ENCODE measurements at places on chromosomes 5 and 9.

GRCh38 chr9:36742264-36742663 is 169.6 kb downstream of the MELK start:
- DNase-seq = no peak

- no peak for DNase-seq
These were observed 207.1 kb downstream of the VPS13A start for GRCh38 chr9:77384406-77384805.

DNA sequence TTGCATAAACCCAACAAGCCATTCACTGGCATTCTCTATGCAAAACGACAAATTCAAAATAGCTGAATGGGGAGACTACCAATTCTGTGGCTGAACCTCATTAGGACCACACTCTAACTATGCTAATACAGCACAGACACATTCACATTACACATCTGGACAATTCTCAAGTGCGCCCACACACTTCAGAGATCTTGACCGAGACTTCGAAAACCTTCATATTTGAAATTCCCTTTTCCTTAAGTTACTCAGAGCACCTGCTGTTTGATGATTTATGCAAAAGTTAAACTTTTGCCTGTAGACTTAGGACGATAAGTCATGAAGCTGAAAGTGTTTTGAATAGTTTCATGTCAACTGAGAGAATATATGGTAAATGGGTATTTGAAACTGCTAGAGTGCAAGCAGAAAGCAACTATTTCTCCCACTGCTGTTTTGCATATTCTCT is 111.9 kb downstream of the FBN2 start:
- no peak for DNase-seq

GRCh38 chr9:109381011-109381729 is 60.3 kb upstream of the EPB41L4B start:
- no peak for DNase-seq

DNA sequence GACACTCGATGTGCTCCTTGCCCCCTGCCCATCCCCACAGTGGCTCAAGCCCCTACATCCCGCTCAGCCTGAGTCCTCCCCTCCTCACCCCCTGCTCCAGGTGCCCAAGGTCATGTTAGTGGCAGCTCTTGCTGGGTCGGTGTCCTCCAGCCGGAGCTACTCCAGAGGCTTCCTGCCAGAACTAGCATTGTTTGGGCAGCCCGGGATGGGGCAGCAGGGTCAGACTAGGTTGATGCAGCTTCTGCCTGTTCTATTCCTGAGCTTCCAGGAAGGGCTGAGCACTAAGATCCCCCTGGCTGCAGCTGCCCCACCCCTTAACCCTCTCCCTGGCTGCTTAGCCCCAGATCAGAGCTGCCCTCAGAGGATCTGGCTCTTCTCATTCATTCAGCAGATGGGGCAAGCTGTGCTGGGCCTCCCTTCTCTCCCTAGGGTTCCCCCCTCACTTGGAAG is 671 bp downstream of the RGS14 start:
- peak; percentile 63 for DNase-seq

DNA sequence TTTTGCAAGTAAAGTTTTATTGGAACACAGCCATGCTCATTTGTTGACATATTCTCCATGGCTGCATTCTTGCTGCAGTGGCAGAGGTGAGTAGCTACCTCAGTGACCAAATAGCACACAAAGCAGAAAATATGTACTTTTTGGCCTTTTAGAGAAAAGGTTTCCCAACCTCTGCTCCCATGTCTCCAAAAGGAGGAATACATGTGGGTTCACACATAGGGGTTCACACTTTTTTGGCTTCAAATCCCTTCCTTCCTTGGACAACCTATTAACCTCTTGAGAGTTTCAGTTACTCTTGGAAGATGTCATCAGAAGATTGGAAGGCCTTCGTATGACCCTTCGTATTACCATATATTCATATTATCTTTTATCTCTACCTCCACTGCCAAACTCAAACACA is 285.1 kb upstream of the TUT7 start:
- DNase-seq = no peak

- DNase-seq = no peak
These were observed 44.9 kb downstream of the SHB start for GRCh38 chr9:38024036-38024681.

DNA sequence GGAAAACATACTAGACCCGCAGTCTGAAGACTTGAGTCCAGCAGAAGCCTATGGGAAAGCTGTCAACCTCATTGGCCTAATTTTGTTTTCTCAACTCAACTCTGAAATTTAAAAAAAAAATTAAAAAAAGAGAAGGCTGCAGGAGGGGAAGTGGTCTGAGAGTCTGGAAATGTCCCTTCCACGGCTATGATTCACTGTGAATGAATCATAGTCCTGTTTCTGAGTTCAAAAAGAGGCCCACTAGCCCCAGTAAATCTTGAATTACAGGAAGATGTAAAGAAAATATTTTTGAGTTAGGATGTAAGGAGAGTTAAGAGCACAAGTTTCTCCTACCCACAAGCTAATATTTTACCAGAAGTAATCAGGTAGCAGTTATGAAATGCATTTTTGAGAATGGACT is 565.5 kb upstream of the DMAC1 start:
- DNase-seq = no peak

- no peak for DNase-seq
These were observed 40.8 kb downstream of the SNX18 start for GRCh38 chr5:54558362-54558761.

- DNase-seq = no peak
These were observed 38.6 kb downstream of the MRPS30 start for GRCh38 chr5:44847206-44847852.

DNA sequence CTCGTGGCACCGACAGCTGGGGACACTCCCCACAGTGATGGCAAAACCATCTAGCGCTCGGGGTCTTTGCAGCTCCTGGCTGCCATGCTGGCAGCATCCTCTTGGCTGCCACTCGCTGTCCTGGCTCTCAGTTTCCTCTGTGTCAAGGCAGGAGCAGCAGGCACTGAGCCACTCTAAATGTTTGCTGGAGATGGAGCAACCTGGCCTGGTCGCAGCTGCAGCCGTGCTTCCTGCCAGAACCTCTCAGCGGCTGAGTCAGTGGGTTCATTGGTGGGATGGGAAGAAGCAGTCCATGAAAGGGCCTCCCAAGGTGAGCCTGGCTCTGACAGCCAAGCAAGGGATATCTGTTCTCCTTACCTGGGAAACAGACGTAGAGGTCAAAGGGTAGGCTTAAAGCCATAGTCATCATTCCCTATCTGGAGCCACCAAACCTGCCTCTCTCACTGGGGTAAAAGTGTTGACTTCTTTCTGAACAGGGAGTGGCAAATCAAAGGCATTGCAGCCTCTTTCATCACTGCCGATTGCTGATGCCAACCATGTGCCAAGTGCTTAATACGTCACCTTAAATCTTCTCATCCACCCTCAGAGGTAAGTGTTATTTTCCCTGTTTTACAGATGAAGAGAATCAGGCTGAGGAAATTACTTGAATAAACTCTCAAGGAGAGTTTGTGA is 304.8 kb upstream of the ZNF462 start:
- no peak for DNase-seq

DNA sequence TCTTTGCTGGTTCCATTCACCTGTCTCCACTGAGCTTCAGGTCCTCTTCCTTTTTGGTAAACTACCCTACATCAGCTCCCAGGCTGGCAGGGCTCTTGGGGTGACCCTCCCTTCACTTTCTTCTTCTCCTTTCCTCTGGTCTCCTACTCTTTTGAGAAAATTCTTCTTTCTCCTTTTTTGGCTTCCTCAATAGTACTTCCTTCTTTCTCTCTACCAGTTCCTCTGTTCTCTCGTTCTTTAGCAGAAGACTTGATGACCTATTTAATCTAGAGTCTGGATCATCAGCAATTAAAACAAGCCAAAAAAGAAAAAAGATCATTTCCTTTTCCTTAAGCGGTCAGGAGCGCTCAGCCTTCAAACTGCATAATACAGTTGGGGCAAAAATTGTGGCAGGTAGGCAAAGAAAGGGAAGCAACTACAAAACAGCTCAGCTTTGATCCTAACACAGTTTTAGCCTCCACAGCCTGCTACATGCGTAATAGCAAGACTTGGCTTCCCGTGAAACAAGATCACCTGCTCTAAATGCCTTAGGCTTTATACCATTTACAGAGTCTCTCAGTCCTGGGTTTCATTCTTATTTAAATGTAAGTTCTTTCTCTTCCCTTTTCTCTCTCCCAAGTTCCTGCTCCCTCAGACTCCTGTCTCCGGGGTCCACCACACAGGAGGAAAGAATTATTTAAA is 14.0 kb upstream of the GSN start:
- DNase-seq = no peak

GRCh38 chr9:2727374-2727773 is 10.1 kb downstream of the KCNV2 start:
- DNase-seq = peak; percentile 79

DNA sequence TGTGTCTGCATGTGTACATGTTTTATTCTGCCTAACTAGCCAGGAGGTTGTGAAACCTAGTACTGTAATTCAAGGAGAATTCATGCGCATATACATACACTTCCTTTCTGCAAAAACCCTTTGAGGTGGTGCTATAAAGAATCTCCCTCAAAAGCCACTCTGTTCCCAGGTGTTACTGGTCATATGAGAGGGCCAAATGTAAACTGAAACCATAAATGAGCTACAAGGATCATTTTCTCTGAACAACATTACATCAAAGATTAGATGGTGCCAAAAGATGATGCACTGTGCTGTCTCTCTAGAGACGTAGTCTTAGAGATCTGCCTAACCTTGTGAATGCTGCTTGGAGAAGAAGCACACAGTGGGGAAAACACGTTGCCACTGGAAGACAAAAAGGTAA is 15.7 kb downstream of the NREP start:
- DNase-seq = no peak

- no peak for DNase-seq
These were observed 10.0 kb upstream of the KIF12 start for GRCh38 chr9:114109124-114109523.

GRCh38 chr9:72843520-72844439 is 109.1 kb downstream of the ALDH1A1 start:
- peak; percentile 19 for DNase-seq

GRCh38 chr9:81724242-81724889 is 35.0 kb upstream of the TLE1 start:
- no peak for DNase-seq

DNA sequence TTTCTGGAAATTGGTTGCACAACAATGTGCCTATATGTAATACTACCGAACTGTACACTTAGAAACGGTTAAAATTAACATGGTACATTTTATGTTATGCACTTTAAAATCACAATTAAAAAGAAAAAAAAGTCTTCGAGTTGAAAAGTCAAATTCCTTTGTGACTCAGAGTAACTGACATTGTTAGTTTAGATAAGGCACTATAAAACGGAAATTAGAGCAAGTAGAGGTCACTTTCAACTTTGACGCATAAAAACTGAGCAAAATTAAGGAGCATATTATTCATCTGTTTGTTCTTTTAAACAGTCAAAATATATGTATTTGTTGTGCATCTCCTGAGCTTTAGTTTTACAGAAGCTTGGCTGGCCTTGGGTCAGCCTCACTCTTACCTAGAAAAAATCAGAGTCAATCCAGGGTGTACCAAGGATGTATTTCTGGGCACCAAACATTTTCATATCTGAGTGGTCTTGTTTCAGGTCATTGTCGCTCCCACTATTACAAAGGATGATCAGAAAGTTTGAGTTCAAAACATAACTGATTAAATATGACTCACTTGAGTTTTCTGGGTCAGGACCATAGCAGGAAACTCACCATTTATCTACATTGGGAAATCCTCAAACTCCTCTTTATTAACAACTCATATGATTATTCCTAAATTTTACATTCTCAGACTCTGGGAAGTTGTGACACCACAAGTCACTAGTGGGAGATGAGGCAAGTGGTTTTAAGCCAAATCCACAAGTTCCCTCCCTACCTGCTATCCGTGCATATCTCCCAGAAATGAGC is 160.6 kb downstream of the CCDC192 start:
- DNase-seq = no peak

DNA sequence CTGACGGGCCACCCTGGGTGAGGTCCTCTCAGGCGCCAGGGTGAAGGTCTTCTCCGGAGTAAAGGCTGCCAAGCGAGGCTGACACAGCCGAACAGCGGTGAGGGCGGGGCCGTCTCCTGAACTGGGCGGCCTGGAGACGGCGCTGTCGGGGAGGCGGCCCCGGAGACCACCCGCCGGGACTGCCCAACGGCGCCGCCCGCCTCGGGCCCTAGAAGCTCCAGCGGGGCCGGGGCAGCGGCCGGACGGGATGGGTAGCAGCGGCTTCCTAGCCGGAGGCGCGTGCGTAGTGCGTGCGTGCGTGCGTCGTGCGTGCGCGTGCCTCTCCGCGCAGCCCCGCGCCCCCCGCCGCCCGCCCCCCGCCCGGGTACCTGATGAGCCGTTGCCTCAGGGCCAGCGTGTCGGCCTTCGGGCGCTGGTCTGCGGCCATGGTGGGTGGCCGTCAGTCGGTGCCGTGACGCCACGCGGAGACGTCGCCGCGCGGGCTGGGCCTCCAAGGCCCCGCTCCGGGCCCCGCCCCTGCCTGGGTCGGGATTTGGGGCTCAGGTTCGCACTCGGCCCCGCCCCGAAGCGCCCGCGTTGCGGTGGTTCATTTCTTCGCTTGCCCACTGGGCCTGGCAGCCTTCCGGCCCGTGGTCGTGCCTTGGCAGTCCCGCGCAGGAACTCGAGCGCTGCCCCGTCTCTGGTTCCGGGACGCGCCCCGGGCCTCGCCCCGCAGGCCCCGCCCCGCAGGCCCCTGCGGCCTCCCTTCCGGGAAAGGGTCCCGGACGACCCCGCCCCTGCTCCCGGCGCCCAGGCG is at the start of gene PHYKPL:
Gene PHYKPL (minus strand): TSS at position 679 of the 796 bp plus-strand sequence. CDS start 252 bp downstream, at position 427.
- DNase-seq = peak; percentile 83

DNA sequence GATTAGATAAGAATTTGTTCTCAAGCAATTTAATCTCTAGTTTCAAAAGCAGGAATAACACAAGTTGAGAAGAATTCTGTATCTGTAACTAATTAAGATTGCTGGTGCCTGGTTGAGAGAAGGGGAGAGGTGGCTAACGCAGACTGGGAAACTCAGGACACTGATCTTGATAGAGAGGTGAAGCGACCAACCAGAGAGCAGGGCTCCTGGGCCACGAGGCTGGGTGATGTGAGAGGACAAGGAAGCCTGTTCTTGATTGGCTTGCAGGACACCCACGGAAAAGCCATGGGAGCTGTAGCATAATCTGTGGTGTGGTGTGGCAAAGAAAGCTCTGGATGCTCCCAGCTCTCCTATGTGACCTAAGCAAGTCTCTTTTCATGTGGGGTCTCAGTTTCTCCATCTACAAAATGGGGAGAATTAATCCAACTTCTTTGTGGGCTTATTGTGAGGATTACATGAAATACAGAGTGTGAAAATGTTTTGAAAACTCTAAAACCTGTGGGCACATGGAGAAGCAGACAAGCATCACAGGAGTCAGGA is 594.1 kb upstream of the BRINP1 start:
- DNase-seq = no peak

DNA sequence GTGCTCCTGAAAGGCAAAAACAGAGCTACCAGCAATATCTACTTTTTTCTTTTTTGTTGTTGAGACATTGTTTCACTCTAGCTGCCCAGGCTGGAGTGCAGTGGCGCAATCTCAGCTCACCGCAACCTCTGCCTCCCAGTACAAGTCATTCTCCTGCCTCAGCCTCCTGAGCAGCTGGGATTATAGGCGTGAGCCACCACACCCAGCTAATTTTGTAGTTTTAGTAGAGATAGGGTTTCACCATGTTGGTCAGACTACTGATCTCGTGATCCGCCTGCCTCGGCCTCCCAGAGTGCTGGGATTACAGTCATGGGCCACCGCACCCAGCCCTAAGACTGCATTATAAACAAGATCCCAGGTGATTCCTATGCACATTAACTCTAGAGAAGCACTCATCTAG is 17.0 kb downstream of the PLPP1 start:
- no peak for DNase-seq

- DNase-seq = peak; percentile 48
These were observed 116.1 kb upstream of the RASA1 start for GRCh38 chr5:87151547-87151946.

All from hematopoietic multipotent progenitor cell treated with erythropoietin and hydrocortisone succinate and interleukin-3 and kit ligand, for 6 days (in vitro differentiated cells).